ENCODE measurements at places on chromosomes 7 and 10. TPM values are rescaled to one million over a fixed set of nuclear protein-coding genes. Genes with fewer than 3 reads are reported as not detected.

GRCh38 chr7:78071491-78072200 is 273.1 kb downstream of the PHTF2 start:
- DNase-seq, result no peak
- H3K27me3 ChIP-seq, result no peaks in the 10 kb centered on the region
- H3K4me3 ChIP-seq, result no peak overlapping the region
- H3K36me3 ChIP-seq, result no peaks in the 10 kb centered on the region
- no peaks in the 10 kb centered on the region for H3K4me1 ChIP-seq

- no peaks in the 10 kb centered on the region for H3K27me3 ChIP-seq
- H3K4me1 ChIP-seq, result peaks cover 37% of the 10 kb centered on the region
- peak; percentile 97 for DNase-seq
- H3K36me3 ChIP-seq, result no peaks in the 10 kb centered on the region
Measured at GRCh38 chr10:58590152-58590840, 77.6 kb downstream of the BICC1 start.

DNA sequence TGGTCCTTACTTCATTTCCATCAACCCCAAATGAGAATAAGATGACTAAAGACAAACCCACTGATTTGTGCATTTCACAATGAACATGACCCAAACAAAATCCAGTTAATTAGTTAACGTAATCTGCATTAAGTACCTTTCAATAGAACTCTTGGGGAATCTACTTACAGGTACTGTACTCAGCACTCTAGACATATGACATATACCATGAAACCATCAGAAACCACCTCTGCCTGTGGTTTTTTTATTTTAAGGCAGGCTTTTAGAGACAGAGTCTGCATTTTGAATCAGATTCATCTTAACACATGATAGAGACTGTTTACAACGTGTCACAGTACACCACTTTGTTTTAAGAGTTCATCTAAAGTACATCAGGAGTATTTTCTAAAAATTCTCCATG is 168.4 kb downstream of the BTAF1 start:
- no peaks in the 10 kb centered on the region for H3K27me3 ChIP-seq
- H3K4me3 ChIP-seq, result no peak overlapping the region
- H3K36me3 ChIP-seq, result no peaks in the 10 kb centered on the region
- DNase-seq, result no peak
- no peaks in the 10 kb centered on the region for H3K4me1 ChIP-seq
- no peak overlapping the region for H3K27ac ChIP-seq

DNA sequence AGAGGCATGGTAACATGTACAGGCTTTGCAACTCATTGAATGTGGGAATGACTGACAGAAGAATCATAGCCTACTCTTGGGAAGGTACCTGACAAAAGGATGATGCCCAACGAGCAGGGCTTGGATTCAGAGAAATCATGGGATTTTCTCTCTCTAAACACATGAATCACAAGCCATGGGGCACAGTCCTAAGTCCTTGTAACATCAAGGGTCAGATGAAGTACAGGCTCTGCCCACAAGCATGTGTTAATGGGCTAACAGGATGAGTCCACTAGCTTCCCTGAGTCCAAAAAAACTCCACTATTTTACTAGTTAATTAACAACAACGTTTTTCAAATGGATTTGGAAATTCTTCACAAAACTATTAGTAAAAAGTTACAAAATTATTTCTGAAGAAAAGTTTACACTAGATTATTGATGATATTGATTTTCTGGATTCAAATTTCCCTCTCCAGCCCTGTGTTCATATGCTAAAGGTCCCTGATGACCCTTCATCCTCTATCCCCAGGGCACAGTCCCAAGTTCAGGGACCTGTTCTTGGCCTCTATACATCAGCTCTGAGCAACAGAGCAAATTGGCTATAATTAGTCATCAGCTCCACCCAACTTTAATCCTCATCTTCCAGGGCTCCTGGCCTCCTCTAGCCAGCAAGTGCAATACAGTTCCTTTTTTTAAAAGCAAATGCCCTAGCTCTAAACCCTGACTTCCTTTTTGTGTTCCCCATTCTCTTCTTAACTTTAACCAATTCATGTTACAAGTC is 99.8 kb downstream of the GSAP start:
- peaks cover 11% of the 10 kb centered on the region for H3K4me1 ChIP-seq
- no peak overlapping the region for H3K4me3 ChIP-seq
- no peaks in the 10 kb centered on the region for H3K36me3 ChIP-seq
- H3K27ac ChIP-seq, result no peak overlapping the region

DNA sequence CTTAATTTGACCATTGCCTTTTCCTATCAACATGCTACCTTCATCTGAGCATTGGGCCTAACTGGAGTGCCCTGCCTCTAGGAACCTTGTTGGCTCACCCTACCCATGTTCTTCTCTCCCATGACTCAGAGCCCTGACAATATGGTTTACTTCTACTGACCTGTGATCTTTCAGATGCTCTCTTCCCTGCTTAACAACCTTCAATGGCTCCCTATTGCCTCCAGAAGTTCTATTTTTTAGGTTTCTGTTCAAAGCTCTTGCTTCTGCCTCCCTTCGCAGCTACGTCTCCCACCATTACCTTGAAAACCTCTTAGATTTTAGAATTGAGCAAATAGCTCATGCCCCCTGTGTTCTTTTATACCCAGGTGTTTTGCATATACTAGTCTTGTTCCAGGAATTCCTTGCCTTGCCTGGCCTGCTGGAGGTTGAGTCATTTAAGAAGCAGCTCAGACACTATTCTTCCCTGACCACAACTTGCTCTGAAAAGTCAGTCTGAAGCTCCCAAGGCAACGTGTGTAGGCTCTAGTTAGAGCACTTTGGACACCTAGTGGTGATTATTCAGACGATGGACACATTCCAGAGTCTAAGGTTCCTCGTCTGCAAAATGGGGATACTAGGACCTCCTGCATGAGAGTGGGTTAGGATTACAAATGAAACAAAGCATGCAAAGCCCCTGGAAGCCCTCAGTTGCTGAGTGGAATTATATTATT is 64.4 kb upstream of the EMX2 start:
- H3K4me1 ChIP-seq, result peaks cover 55% of the 10 kb centered on the region
- H3K36me3 ChIP-seq, result no peaks in the 10 kb centered on the region
- peak overlapping the region; percentile 93 for H3K27ac ChIP-seq
- H3K4me3 ChIP-seq, result no peak overlapping the region

- peaks cover 73% of the 10 kb centered on the region for H3K4me1 ChIP-seq
- H3K4me3 ChIP-seq, result peak within 1 kb of the TSS; percentile 97
- H3K27me3 ChIP-seq, result no peaks in the 10 kb centered on the region
- H3K27ac ChIP-seq, result peak within 1 kb of the TSS; percentile 89
- DNase-seq, result peak; percentile 86
Measured at GRCh38 chr10:48604991-48605508, at the start of gene ARHGAP22. TSS of gene ARHGAP22 (minus strand) at chr10:48605073. CDS start at chr10:48604796, 277 bp downstream.

DNA sequence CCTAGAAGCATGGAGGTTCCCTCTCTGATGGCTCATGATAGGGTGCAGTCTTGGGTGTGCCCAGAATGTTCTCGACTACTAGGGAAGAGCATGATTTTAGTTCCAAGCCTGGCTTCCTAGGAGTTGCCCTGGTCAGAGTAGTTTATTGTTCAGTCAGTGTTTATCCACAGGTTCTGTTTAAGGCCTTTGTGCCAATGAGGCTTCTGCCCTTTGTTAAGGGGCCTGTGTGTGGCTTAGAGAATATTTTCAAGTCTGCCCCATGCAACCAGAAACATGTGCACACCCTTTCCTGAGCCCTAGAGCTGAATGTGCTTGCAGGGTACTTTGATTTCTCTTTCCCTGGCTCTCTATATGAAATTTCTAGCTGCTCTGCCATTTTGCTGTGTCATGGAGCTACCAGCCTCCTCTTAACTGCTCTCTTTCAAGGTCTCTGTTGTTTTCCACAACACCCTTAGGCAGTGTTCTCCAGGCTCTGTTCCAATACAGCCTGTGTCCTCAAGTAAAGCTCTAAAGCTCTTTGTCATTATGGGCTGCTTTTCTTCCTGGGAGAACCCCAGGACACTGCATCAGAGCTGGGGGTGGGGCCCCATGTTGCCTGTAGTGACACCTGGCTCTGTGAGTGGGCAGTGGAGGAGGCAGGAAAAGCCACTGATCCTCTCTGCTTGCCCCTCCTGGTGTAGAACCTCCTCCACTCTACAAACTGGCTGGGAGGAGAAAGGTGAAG is 34.1 kb upstream of the TSPAN33 start:
- H3K27me3 ChIP-seq, result peaks cover 11% of the 10 kb centered on the region
- H3K4me1 ChIP-seq, result no peaks in the 10 kb centered on the region
- no peak for DNase-seq
- no peak overlapping the region for H3K4me3 ChIP-seq
- no peaks in the 10 kb centered on the region for H3K36me3 ChIP-seq

GRCh38 chr7:95478272-95479037 is 7.3 kb upstream of the ASB4 start:
- no peaks in the 10 kb centered on the region for H3K27me3 ChIP-seq
- H3K36me3 ChIP-seq, result no peaks in the 10 kb centered on the region
- no peak overlapping the region for H3K27ac ChIP-seq
- DNase-seq, result peak; percentile 69
- no peaks in the 10 kb centered on the region for H3K4me1 ChIP-seq

DNA sequence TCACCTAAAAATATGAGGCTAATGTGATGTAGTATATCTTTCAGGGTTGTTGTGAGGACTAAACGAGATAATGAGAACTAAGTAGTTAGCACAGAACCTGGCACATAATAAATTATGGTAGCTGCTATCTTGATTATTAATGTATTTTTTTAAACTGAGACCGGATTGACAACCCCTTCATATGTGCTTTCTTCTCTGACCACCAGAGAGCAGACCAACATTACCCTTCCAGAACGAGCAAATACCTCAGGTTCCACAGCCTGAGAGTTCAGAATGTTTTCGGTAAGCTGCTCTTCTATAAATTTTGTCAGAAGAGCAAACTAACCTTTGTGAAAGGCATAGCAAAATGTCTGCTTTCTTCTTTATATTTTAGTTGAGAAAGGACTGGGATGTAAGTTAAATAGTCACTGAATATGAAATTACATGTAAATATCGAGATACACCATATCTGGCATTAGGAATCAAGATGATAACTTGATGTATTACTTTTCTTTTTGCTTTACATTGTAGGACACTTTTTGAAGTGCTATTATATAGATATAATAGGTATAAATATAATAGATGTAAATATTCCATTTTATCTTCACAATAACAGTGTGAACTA is 13.6 kb upstream of the BPGM start:
- H3K4me1 ChIP-seq, result no peaks in the 10 kb centered on the region
- no peak overlapping the region for H3K4me3 ChIP-seq
- H3K36me3 ChIP-seq, result no peaks in the 10 kb centered on the region
- no peaks in the 10 kb centered on the region for H3K27me3 ChIP-seq
- DNase-seq, result peak; percentile 66
- H3K27ac ChIP-seq, result no peak overlapping the region

DNA sequence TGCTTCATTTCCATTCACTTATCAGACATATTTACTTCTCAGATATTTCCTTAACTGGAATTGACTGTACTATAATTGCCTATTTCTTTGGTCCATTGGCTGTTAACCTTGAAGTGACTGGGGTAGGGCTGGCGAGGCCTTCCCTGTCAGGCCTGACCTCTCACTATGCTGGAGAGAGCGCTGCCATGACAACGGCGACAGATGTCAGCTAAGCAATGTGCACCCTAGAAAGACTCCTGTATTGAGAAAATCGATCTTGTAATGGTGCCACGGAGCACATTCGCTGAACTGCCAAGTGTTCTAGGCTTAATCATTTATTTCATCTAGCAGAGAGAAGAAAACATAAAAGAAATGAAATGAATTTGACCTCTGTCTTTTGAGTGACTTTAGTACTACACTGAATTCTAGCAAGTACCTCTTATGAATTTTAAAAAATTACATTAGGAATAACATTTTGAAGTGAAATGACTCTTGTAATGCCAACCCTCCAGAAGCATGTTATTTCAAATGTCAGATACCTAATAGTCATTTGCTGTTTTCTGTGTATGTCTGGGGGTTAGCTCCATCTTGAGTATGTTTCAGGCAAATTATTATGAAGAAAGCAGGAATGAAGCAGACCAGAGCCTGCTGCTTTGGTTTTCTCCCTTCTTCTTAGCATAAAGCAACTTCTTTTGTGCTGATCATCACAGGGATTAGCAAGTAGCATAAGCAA is 148.0 kb downstream of the SNX10 start:
- H3K36me3 ChIP-seq, result no peaks in the 10 kb centered on the region
- no peaks in the 10 kb centered on the region for H3K27me3 ChIP-seq
- no peak for DNase-seq
- H3K4me3 ChIP-seq, result no peak overlapping the region
- no peaks in the 10 kb centered on the region for H3K4me1 ChIP-seq

- no peak overlapping the region for H3K4me3 ChIP-seq
- no peaks in the 10 kb centered on the region for H3K27me3 ChIP-seq
- peaks cover 34% of the 10 kb centered on the region for H3K4me1 ChIP-seq
- DNase-seq, result no peak
Measured at GRCh38 chr7:79790656-79791262, 337.3 kb upstream of the MAGI2 start.

DNA sequence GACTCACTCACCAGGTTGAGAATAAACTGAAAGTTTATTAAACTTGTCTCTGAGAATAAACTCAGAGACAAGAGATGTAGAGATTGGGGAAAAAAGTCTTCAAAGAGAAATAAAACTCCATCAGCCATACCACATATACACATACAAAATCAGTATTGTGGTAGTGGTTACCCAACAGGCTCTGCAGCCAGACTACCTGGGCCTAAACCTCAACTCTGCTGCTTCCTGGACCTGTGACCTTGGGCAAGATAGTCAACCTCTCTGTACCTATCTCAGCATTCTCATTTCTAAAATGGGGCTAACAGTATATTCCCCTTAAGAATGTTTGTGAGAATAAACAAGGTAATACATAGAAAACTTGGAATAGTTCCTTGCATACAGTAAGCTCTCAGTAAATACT is 15.3 kb downstream of the TPK1 start:
- H3K4me3 ChIP-seq, result no peak overlapping the region
- H3K27me3 ChIP-seq, result no peaks in the 10 kb centered on the region
- no peak for DNase-seq
- H3K4me1 ChIP-seq, result peaks cover 9% of the 10 kb centered on the region
- H3K36me3 ChIP-seq, result no peaks in the 10 kb centered on the region
- H3K27ac ChIP-seq, result no peak overlapping the region

GRCh38 chr7:55288070-55288824 is 76.9 kb upstream of the LANCL2 start:
- H3K36me3 ChIP-seq, result no peaks in the 10 kb centered on the region
- no peak overlapping the region for H3K4me3 ChIP-seq
- H3K4me1 ChIP-seq, result no peaks in the 10 kb centered on the region
- DNase-seq, result peak; percentile 43

DNA sequence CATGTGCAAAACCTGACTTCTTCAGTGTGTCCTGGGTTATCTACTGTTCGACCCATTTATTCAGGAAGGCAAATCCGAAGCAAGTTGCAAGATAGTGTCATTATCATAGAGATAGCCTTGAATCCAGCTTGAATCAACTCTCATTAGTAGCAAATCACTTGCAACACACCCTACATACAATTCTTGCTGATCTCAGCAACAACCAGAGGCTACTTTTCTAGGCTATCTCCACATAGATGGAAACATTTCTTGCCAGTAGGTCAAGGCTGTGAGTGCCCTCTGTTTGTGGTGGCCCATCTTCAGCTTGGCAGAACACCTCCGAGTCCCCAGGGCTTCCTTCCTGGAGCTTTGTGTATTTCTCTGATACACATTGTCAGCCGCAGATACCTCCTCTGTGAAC is 12.0 kb downstream of the UBTD1 start:
- DNase-seq, result no peak
- no peaks in the 10 kb centered on the region for H3K36me3 ChIP-seq
- no peaks in the 10 kb centered on the region for H3K27me3 ChIP-seq
- no peak overlapping the region for H3K4me3 ChIP-seq
- peaks cover 11% of the 10 kb centered on the region for H3K4me1 ChIP-seq
- H3K27ac ChIP-seq, result no peak overlapping the region

- H3K27me3 ChIP-seq, result no peaks in the 10 kb centered on the region
- peaks cover 39% of the 10 kb centered on the region for H3K36me3 ChIP-seq
- H3K27ac ChIP-seq, result peak overlapping the region; percentile 98
- H3K4me3 ChIP-seq, result peak overlapping the region; percentile 99
Measured at GRCh38 chr7:130912082-130912861, 178.3 kb upstream of the KLF14 start.

Gene COL13A1
- 17.3 TPM for total RNA-seq

Gene CHCHD2
- total RNA-seq, result 392 TPM

Gene AOAH
- total RNA-seq, result not detected

Gene VAX1
- not detected for total RNA-seq

Gene NUB1
- 43.4 TPM for total RNA-seq

Gene PPP1R9A
- not detected for total RNA-seq
